ENCODE measurements at places on chromosomes 2 and 18.

GRCh38 chr2:3603536-3604206 is 8.8 kb downstream of the COLEC11 start:
- DNase-seq = no peak

DNA sequence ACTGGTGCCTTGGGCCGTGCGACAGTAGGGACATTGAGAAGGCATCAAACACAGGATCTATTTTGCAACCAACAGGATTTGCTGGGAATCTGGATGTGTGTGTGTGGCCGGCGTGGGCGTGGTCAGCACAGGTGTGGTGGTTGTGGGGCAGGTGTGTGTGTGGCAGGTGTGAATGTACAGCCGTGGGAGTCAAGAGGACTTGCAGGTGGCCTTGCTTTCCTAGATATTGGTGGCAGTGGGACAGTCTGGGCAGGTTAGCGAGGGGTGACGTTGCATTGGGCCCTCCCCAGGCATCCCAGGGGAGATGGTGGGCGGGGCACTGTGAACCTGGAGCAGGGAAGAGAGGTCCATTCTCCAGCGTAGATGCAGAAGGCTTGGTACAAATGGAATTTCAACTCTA is 3.2 kb upstream of the LIMS2 start:
- no peak for DNase-seq

DNA sequence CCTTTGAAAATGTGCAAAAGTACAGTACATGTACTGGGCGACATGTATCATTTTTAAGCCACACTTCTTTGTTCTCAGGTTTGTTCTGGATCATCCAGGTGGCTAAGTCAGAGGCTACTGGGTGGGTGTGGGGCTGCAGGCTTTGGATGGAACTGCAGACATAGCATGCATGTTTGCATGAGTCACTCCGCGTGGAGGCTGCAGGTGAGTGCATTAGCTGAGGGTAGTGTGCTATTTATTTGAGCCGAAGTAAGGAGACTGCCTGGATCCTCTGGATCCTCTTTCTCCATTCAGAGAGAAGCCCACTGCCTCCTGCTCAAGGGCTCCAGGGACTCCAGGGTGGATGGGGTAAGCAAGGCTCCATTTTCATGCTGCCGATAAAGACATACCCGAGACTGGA is 9.4 kb upstream of the NEURL3 start:
- no peak for DNase-seq

DNA sequence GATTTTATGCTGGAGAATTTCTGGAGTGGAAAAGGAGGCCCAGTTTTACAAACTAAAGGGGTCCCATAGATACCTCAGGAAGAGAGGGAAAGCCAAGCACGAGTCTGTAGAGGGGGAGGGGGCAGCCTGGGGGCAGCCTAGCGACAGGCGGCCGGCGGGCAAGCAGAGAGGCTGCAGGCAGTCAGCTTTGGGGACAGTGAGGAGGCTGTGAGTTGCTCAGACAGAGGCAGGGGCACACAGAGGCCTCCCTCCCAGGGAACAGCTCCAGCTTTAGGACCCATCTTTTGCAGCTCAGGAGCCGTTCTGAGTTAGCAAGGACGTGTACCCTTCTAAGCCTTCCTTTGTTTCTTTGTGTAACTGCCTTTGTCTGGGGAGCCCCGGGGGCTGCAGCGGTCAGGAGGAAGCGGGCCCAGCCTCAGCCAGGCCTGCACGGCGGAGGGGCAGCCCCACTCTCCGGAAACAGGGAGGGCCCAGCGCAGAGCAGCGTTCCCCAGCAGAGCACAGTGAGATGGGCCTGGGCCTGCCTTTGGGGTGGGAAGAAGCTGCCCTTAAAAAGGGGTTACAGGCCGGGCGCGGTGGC is 41.1 kb upstream of the RALBP1 start:
- no peak for DNase-seq

GRCh38 chr18:2627821-2628276 is 27.7 kb upstream of the SMCHD1 start:
- no peak for DNase-seq

DNA sequence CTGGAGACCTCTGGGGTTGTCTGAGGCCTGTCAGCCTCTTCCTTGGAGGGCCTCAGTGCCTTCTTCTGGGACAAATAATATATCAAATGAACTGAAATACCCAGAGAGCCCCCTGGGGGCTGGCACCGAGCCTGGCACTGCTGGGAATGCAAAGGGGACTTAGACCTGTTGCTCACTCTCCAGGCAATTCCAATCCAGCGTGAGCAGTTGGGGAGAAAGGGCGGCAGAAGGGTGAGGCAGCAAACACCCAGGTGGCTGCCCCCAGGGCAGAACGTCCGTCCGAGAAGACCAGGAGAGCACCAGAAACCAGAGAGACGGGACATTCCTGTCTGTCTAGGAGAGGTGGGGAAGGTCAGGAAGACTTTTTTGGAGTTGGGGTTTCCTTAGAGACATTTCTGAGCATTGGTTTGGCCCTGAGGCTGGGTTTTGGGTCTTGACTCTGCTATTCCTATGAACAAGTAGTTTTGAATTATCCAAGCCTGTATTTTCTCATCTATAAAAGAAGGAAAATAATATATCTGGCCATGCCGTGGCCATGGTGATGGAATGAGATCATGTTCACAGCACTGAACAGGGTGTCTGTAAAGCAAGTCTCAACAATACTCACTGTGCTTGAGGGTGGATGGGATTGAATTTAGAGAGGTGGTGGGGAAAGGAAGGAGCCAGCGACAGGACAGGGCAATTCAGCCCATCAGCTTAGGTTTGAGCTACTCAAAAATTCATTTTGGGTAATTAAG is 44.3 kb upstream of the ZBTB7C start:
- DNase-seq = no peak

DNA sequence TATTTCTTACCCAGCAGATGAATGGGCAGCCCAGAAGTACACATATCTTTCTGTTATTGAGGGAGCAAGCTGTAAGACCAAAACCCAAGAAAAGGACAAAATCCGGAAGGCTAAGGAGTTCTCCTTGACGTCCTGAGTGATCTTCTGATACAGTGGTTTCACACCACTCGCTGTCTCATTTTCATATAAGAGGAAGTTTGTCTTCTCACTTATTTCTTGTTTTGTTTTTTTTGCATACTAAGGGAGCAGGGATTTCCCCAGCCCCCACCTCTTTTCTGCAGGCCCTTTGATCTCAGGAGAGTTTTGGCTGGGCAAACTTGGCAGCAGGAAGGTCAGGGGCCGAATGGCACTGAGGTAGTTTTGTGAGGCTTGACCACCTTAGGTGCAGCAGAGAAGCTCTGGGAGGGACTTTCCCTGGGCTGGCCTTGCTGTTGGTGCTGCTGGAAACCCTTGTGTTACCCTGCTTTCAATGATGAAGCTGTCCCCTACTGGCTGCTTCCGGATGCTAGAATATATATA is 13.3 kb downstream of the CHRNA1 start:
- no peak for DNase-seq

DNA sequence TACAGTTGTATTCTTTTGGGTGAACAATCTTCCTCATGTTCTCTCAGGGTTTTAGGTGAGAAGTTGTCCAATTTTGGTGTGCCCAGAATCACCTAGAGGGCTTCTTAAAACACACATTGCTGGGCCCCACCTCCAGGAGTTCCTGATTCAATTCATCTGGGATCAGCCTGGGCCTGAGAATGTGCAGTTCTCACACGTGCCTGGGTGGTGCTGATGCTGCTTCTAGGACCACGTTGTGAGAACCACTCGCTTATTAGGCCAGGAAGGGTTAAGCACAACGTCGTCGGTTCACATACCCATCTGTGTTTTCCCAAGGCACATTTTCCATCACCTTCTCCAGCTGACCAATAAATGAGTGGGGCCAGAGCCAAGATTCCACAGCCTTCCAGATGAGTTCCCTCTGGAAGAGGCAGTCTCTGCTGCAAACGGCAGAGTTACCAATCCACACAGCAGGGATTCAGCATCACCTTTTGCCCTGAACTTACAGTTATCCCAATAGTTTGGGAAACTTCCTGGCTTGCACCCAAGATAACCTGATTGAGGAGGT is 277.7 kb upstream of the HNRNPA3 start:
- DNase-seq = no peak

DNA sequence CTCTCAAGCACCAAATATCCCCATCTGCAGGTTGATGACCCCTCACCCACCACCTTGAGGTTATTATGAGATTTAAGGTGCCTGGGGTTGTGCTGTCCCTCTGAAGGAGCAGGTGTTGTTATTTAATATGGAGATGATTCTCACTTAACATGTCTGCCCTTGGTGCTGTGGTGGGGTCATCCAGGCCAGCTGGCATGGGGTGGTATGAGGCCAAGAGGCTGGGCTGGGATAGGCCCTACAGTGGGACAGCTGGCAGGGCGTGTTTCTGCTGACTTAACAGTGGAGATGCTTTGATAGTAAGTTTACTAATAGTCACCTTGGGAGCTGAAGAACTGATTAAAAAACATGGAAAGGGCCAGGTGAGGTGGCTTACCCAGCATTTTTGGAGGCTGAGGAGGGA is 22.4 kb downstream of the SERPINB12 start:
- no peak for DNase-seq

GRCh38 chr2:203412546-203413331 is 84.5 kb downstream of the ABI2 start:
- DNase-seq = no peak

DNA sequence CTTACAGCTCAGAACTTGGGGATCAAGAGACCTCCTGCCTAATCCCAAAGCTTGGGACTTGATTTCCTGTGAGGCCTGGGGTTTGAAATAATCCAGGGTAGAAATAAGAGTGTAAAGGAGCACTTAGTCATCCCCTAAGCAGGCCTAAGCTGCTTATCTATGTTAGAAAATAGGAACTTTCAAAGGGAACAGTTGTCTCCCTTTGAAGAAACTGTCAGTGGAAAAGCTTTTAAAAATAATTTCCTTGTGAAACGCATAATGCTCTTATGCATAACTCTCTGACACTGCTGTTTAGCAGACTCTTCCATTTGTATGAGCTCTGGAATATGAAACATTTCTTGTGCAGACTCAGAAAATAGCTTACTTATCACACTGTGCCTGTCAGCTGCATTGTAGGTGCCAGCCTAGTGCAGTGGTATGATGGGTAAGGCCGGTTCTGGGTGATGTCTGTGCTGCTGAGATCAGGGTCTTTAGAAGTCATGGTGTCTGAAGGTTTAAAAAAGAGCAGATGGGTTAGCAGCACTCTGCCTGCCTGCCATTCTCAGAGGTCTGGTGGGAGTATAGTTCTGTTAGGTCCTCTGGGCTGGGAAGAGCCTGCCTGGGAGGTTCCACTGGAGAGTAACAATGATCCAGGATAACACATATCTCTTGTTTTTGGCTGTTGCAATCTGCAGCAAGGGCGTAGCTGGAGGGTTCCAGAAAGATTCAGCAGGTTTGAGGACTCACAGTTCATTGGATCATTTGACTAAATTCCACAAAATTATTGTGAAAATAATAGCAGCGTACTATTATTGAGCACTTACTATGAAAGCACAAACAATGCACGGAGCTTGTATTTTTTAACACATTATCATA is 283.2 kb upstream of the MEX3C start:
- DNase-seq = no peak

GRCh38 chr2:182763311-182763912 is 47.4 kb downstream of the DNAJC10 start:
- peak; percentile 24 for DNase-seq

GRCh38 chr2:105078906-105079495 is 41.1 kb downstream of the MRPS9 start:
- no peak for DNase-seq

DNA sequence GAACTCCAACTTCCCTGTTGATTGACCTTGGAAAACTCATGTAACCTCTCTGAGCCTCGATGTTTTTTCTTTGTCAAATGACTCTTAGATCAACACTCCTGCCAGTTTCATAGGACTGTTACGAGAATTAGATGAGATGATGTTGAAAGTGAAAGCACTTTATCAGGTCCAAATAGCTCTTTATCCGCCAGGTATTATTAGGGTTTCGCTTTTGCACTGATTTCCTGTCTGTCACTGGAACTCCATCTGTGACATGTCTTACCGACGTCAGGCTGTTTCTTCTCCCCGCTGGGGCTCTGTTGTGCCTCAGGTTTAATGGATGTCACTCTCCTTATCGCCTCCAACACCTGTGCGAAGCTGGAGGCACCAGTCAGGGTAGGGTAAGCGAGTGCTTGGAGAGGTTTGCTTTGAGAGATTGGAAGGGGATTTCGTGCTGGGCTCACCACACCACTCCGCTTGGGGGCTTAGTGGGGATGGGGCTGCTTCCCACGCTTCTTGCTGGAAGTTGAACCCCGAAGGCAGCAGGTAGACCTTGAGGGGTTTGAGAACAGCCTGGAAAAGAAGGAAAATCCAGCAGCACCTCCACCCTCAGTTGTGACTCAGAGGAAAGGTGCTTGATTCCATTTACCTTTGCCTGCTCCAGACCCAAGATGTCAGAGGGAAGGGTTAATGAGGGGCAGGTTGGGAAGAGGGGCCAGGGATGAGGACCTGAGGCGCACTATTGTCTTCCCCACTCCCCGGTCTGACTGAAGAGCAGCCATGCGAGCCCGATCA is 4.3 kb downstream of the GAD1 start:
- no peak for DNase-seq

DNA sequence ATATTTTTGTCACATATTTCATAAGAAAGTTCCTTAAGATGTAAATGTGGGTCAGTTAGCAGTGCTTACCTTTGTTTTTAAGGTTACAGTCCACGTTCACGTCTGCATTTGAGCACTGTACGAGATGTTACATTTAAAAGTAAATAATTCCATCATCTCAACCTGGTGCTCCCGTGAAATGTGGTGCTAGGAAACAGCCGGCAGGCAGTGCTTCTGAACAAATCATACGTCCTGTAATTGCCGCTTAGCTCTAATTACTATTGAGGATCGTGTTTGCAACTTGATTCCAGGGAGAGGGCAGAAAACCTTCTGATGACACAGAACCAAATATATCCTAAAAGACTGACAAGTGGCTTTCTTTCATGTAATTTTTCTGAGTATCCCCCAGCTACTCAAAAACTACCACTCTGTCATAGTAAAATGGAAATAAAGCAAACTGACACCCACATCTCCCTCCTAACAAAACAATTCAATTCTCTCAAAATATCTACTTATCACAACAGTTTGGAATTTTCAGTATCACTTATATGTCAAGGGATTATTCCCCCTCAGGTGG is 297.8 kb upstream of the SESTD1 start:
- DNase-seq = no peak

- DNase-seq = no peak
Measured at GRCh38 chr18:3400567-3401296, 49.2 kb upstream of the TGIF1 start.

DNA sequence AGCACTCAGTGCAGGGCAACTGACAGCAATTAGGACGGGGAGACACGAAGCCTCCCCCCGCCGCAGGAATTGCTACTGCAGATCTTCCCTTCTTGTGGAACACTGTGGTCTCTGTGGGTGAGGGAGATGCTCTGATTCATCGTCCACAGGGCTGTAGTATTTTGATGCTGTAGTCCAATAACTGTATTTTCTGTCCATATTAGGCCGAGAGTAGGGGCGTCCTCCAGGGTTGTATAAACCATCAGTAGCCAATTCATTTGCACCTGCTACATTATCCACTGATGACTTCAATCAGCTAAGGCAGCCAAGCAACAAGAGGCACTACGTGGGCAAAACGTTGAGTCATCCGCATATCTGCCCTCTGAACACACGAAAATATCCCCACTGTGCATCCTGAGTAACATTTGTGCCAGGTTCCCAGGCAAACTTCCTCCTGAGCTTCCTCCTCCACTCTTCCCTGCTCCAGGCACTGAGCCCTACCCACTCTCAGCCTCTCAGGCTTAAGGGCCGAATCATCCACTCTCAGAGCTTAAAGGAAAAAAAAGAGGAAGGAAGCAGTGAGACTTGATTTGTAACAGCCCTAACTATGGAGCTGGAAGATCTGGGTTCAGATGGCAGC is 62.1 kb downstream of the LBH start:
- DNase-seq = peak; percentile 98

GRCh38 chr18:76578571-76579300 is 83.7 kb upstream of the ZNF516 start:
- no peak for DNase-seq

- DNase-seq = no peak
Measured at GRCh38 chr2:27442920-27443282, 720 bp downstream of the KRTCAP3 start.
